Fibroblast of villous mesenchyme (primary cell): ENCODE measurements at places on chromosomes 1 and 21. TPM values are rescaled to one million over a fixed set of nuclear protein-coding genes. Genes with fewer than 3 reads are reported as not detected.
A peak's percentile ranks its signal among the peaks of the same experiment; 100 is the strongest.

- DNase-seq, result no peak
Measured at GRCh38 chr1:27687906-27688305, 15.9 kb upstream of the IFI6 start.

DNA sequence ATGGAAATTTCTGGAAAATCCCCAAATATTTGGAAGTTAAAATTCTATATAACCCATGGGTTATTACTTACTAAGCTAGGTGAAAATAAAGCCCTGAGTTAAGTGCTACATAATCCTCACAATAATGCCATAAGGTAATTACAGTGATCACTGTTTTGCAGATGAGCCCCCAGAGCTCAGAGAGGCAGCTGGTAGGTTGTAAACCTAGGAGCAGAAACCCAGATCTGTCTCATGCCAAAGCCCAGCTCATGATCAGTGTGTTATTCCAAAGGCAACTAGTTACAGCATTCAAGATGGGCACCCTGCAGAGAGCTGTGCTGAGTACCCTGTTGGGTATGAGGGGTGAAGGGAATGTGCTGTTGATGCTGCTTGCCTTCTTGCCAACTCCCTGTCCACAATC, 10.8 kb upstream of the MYOG start:
- no peak for DNase-seq

DNA sequence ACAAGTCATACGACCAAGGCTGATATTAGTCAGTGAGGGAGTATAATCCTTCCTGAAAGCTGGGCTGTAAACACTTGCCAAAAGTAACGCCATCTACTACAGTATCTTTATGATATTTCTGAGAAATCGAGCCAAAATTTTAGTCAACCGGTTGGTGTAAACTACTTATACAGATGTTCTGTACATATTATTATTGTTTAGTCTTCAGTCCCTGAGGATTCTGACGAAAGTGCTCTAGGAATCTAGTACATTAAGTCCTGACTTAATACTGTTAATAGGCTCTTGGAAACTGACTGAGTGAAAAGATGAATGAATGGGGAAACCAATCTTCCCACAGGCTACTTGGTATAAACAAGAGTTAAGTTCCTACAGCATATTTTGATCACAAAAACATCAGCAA, 274.3 kb downstream of the USP25 start:
- DNase-seq, result peak; percentile 35

- DNase-seq, result no peak
Measured at GRCh38 chr1:109923131-109923945, 12.7 kb downstream of the CSF1 start.

- no peak for DNase-seq
Measured at GRCh38 chr21:42490720-42491119, 5.3 kb downstream of the RSPH1 start.

DNA sequence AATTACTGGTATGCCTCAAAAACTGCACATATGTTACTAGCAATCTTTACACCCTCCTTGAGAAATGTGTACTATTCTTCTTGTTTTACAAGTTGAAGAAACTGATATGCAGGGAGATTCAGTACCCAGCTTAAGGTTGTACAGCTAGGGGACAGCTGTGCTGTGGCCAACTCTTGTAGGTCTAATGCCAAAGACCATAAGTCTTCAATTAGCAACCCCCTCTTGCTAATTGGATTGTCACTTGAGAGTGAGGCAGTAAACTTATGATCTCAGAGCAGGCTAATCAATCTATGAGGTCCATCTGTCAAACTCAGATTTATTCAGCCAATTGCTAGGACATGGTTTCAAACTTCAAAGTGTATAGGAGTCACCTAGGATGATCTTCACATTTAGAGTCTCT, 492.0 kb upstream of the USP24 start:
- no peak for DNase-seq

DNA sequence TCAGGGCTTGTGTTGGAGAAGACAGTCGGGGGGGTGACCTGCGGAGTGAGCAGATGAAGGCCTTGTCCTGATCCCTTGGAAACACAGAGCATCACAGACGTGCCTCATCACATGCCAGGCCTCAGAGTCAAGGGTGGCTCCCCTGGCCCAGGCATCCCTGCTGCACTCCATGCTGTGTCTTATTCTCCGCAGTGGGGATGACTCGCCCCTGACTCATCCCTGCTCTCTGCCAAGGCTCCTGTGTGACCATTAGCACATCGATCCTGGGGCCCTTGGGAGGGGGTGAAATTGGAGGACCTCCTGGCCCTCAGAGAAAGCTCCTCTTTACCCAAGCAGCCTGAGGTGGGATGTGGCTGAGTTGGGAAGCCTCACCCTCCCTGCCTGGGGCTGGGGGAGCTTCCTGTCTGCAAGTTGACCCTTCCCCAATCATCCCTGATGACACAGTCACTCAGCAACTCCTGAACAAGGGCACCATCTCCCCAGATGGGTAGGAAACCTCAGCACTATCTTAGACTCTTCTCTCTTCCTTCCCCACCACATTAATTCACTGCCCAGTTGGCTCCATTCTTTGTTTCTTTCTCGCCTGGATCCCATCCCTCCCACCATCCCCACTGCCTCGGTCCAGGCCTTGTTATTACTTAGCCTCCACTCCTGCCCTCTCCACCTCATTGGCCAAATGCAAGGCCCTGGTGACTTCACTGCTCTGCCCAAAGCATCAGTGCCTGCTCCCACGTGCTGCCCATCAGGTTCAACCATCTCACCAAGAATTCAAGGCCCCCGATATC, 74.6 kb downstream of the CAMK2N1 start:
- peak; percentile 54 for DNase-seq

DNA sequence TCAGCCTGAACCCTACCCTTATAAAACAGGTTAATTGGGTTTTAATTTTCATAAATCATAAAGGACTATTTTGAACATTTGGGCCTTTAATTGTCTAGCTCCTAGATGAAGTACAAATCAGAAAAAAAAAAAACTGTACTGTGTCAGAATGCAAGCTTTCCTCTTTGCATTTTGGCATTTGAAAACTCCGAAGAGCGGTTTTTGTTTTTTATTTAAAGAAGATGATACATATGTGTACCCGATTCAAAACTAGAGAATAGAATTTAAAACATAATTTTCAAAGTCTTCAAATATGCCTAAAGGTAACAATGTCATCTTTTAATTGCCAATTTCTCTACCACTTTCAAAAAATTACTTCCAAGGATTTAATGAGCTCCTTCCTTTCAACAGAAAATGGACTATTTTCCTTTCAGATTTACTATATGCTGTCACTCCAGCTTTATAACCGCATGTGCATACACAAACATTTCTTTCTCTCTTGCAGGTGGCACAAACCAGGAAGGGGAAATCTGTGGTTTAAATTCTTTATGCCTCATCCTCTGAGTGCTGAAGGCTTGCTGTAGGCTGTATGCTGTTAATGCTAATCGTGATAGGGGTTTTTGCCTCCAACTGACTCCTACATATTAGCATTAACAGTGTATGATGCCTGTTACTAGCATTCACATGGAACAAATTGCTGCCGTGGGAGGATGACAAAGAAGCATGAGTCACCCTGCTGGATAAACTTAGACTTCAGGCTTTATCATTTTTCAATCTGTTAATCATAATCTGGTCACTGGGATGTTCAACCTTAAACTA, 33.7 kb downstream of the MRPL39 start:
- peak; percentile 84 for DNase-seq

- DNase-seq, result no peak
Measured at GRCh38 chr1:170239445-170239844, 93.7 kb downstream of the NTMT2 start.

- no peak for DNase-seq
Measured at GRCh38 chr1:37605061-37605650, 9.4 kb upstream of the GNL2 start.

DNA sequence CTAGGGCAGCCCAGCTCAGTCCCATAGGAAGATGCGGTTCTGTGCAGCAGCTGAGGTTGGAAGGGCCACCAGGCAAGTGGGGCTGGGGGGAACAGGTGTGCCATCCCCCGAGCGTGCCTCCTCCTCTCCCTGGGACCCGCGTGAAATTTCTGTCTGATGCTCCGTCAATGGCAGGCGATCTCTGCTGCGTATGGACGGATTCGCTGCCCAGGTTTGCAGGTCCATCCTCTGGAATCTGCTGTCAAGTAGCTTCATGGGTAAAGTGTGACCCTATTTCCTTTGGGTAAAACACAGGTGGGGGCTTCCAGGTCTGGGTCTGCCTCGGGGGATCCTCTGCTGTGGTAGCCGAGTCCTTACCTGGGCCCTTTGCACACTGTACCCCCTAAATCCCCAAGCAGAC, 114.6 kb upstream of the ARHGEF16 start:
- no peak for DNase-seq

- DNase-seq, result no peak
Measured at GRCh38 chr1:54795841-54796468, 5.2 kb downstream of the TTC22 start.

GRCh38 chr1:923131-923990, at the start of gene SAMD11:
TSS of gene SAMD11 (plus strand) at chr1:923923. CDS start at chr1:924432, 509 bp downstream.
- peak; percentile 88 for DNase-seq

DNA sequence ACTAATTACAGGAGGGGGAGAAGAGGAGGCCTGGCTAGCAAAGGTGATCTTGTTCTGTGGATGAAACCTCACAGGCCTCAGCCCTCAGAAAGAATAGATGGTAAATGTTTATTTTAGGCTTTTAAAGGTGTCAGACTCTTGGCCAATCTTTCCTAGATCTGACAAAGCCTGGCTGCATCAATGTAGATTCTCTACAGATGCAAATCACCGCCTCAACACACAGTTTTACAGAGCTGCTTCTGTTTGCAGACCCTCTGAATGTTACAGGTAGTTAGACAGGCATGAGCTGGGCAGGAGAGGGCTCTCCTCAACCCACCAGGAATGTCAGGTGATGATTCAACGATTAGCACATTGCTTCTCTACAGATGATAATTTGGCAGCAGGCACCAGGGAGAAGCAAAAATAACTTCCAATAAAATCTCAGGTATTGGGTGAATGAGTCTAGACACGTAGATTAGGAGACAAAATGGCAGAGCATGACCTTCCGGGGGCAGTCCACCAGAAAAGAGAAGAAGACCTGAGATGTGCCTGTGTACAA, 105.4 kb upstream of the VANGL1 start:
- DNase-seq, result no peak

DNA sequence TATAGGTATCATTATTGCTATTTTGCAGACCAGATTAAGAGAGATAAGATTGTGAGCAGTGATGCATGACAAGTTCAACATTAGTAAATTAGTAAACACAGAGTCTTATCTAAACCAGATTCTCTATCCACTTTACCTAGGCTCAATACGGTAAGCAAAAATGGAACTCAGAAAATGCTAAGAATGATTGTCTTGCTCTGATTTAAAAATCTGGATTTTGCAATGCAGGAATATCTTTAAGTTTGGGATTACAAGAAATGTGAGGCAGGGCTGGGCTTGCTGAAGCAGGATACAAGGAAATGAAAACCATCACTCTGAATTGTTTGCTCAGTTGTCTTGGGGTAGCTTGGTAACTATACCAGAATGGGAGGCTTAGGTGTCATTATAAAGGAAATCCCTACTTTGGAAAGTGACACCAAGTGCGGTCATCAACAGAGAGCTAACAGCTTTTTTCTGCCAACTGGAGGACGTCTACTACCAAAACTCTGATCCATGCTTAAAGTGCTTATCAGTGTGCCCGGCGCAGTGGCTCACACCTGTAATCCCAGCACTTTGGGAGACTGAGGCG, 332.7 kb upstream of the RUNX1 start:
- DNase-seq, result no peak

- peak; percentile 31 for DNase-seq
Measured at GRCh38 chr21:27536319-27536718, 569.4 kb upstream of the ADAMTS5 start.

- DNase-seq, result no peak
Measured at GRCh38 chr1:154000420-154000819, 9.9 kb downstream of the RPS27 start.

DNA sequence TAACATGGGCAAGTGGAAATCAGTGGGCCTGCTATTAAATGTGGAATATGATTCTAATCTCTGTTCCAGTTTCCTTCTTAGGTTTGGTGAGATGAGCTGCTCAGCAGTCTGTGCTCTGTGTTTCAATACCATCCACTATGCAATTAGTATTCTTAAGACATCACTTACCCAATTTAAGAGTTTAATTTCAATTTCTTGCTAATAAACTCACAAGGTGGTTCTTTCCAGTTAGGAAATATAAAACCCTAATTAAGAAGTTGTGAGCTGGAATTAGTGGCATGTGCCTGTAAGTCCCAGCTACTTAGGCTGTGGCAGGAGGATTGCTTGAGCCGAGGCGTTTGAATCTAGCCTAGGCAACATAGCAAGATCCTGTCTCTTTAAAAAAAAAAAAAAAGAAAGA, 51.7 kb downstream of the MPZL1 start:
- no peak for DNase-seq

- no peak for DNase-seq
Measured at GRCh38 chr1:114750780-114751179, 7.0 kb downstream of the CSDE1 start.

GRCh38 chr1:242412921-242413320, 111.6 kb downstream of the PLD5 start:
- no peak for DNase-seq

DNA sequence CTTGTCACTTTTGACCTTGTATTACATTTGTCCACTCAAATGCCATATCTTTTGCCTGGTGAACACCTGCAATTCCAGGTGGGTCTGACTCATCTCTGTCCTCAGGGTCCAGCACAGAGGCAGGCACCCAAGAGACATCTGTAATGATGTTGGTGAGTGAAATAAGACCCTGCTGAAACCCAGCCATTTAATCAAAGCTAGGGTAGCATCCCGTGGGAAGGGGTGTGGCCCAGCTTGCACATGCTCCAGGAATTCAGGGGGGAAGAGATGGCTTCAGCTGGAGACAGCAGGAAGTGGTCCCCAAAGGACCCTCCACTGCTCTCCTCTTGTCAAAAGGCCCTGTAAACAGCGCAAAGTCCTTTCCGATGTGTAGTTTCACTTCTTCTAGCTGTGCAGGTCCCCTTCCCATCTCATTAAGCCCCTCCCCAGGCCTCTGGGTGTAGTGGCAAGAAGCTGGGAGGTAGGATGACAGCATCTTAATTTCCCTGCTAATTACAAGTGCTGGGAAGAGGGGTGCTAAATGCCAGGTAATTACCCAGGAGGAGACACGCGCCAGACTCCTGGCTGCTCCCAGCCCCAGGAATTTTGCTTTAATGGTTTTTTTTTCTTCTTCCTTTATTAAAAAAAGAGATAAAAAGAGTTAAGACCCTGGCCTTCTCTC, 54.4 kb upstream of the TRABD2B start:
- no peak for DNase-seq

GRCh38 chr1:93591676-93592550, 89.7 kb downstream of the BCAR3 start:
- no peak for DNase-seq

- DNase-seq, result no peak
Measured at GRCh38 chr1:18203645-18204044, 96.0 kb downstream of the IGSF21 start.

The OPRD1 gene
- under 0.01 TPM in 1 of 2 replicates, not detected in the other for total RNA-seq

The FCRL3 gene
- not detected in 2 replicates for total RNA-seq

The PLA2G2C gene
- total RNA-seq, result not detected in 2 replicates

The WNT2B gene
- total RNA-seq, result 2.6 TPM in 2 replicates

The DCST1 gene
- not detected in 2 replicates for total RNA-seq

The MROH7 gene
- total RNA-seq, result under 0.01 TPM in 1 of 2 replicates, not detected in the other

The LCE2B gene
- not detected in 2 replicates for total RNA-seq

The BRDT gene
- total RNA-seq, result under 0.01 and 0.97 TPM in 2 replicates

The KRTAP12-2 gene
- not detected in 2 replicates for total RNA-seq

The OR2L5 gene
- total RNA-seq, result not detected in 2 replicates

The HIVEP3 gene
- 0.86 and 1.6 TPM in 2 replicates for total RNA-seq

The ORC1 gene
- 4.8 and 5.2 TPM in 2 replicates for total RNA-seq

The TFF3 gene
- total RNA-seq, result not detected in 2 replicates

The ITLN1 gene
- not detected in 2 replicates for total RNA-seq

The PYHIN1 gene
- total RNA-seq, result not detected in 2 replicates

The MPL gene
- total RNA-seq, result not detected in 2 replicates

The FAM72C gene
- total RNA-seq, result 0.64 and 1.3 TPM in 2 replicates
